ENCODE measurements at places on chromosomes 5 and 9. TPM values are rescaled to one million over a fixed set of nuclear protein-coding genes. Genes with fewer than 3 reads are reported as not detected.

DNA sequence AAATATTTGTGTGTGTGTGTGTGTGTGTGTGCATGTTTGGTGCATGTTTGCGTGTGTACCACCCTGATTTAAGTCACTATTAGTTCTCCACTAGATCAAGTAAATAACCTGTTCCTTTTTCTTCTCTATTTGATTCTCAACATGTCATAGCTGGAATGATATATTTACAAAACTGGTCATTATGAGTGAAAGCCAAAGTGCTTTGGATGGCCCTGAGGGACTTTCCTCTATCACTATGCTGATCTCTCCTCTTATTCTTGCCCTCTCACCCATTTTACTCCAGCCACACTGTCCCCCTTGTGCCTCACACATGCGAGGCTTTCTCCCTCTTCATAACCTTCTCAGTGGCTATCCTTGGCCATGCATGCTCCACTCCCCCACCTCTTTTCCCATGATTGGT lies 144.6 kb upstream of the NMUR2 start:
- no peaks in the 10 kb centered on the region for H3K36me3 ChIP-seq
- no peaks in the 10 kb centered on the region for H3K4me1 ChIP-seq
- H3K27ac ChIP-seq = no peak overlapping the region
- H3K4me3 ChIP-seq = no peak overlapping the region
- no peak for DNase-seq

The CATSPER3 gene
- 0.94 TPM for total RNA-seq

DNA sequence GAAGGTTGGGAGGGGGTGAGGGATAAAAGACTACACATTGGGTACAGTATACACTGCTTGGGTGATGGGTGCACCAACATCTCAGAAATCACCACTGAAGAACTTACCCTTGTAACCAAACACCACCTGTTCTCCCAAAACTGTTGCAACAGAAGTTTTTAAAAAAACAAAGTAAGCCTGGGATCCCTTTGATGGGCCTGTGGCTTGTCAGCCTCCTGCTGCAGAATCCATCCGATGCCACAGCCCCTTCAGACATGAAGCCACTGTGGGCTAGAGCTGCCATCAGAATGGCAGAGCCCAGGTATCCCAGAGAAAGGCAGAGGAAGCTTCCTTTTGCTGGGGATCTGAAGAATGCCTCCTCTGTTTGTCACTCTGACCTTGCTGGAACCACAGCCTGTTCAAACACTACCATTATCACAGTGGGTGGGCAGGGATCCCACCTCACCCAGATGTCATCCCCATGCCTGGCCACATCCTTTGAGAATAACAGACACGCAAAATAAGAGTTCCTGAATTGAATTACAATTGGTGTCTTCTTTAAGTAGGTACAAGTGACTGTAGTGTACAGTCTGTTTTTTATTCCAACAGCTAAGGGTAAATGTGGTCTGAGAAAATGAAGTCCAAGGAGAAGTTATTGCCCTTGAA lies 78.1 kb upstream of the DIRAS2 start:
- no peak for DNase-seq
- no peaks in the 10 kb centered on the region for H3K36me3 ChIP-seq
- no peak overlapping the region for H3K27ac ChIP-seq
- H3K4me3 ChIP-seq = no peak overlapping the region
- H3K27me3 ChIP-seq = no peaks in the 10 kb centered on the region

DNA sequence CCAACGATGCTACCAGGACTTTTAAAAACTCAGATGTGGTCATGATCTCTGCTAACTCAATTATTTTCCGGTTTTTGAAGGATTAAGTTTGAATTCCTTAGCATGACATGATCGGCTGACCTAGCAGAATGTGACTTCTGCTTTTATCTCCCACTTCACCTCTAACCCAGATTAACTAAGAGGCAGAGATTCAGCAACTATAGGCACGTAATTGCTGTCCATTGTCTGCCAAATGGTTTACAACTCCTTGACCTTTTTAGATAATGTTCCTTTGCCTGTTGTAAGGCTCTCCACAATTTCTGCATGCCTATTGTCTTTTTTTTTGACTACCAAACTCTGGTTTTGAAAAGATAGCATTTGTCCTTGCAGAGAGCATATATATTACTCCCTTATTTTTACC lies 268.2 kb downstream of the BRINP1 start:
- H3K4me3 ChIP-seq = no peak overlapping the region
- no peak overlapping the region for H3K27ac ChIP-seq

The CCL21 gene
- total RNA-seq = not detected

Data from CD4-positive, alpha-beta memory T cell (primary cell).